ENCODE measurements at places on chromosomes 16 and 17.

- DNase-seq: no peak
Observed at GRCh38 chr17:83171661-83172060, 92.3 kb downstream of the METRNL start.

DNA sequence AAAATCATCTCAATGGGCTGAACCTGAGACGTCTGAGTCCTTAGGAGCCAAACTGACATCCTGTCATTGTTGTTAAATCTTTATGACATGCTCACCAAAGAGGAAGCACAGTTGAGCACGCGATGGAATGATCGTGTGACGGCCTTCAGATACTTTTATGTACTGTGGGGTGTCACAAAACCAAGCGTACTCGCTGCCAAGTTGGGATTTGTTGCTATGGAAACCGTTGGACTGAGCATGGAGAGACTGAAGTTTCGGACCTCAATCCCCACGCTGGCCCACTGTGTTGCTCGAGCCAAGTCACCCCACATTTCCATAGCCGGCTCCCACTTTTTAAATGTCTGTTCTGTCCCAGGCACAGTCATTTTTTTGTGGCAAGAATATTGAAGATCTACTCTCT, 222.8 kb upstream of the SDK2 start:
- DNase-seq: no peak

GRCh38 chr17:44177640-44178039, 7.1 kb downstream of the ASB16 start:
- DNase-seq: no peak

DNA sequence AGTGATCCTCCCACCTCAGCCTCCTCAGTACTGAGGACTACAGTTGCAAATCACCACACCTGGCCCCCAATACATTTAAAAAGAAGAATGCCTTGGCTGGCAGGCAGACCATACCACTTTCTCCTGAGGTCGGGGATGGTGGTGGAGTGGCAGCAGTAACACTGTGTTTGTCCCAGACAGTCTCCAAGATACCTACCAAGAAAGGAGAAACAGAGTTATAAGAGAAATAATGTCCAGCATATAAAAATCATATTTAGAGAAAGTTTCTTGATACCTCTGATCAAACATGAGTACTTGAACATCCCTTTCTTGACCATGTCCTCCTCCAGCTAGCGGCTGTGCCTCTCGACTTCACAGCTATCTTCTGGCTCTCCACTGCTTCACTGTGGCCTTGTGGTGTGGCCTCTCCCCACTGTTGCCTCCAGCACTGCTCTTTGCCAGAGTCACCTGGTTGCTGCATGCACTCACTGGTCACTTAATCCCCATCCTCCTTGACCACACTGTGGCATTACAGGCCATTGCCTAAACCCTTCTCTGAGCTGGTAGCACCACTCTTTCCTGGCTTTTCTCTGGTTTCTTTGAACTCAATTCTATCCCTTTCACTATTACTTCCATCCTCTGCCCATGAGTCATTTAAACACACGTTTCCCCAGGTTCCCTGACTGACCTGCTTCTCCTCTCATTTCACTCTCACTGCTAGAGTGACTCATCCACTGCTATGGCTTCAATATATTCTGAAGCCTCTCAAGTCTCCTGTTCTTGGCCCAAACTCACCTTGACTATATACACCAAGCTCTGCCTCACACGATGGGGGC, 45.2 kb downstream of the XPO6 start:
- DNase-seq: no peak

DNA sequence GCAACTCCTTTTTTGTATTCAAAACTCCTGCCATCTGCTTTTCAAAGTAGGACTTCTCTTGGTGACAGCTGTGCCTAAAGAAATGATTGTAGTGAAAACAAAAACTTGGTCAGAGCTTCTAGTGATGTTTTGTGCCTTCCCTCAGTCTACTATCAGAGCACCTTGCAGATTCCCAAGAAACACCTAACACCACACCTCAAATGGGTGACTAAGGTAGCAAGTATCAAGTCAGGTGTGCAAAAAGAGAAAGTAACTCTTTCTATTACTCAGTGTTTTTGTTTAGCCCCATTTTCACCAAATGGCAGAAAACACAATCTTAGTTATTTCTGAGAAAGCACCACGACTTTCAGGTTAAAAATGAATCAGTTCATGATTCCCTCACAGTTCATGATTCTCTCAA, 2.0 kb upstream of the PMFBP1 start:
- no peak for DNase-seq

All from activated CD4-positive, alpha-beta T cell treated with anti-CD3 and anti-CD28 coated beads, Interleukin-2, amount 50 U/mL, for 48 hours (primary cell).